ENCODE measurements at places on chromosomes 11 and 22. TPM values are rescaled to one million over a fixed set of nuclear protein-coding genes. Genes with fewer than 3 reads are reported as not detected.

The GDPD4 gene
- total RNA-seq = not detected

DNA sequence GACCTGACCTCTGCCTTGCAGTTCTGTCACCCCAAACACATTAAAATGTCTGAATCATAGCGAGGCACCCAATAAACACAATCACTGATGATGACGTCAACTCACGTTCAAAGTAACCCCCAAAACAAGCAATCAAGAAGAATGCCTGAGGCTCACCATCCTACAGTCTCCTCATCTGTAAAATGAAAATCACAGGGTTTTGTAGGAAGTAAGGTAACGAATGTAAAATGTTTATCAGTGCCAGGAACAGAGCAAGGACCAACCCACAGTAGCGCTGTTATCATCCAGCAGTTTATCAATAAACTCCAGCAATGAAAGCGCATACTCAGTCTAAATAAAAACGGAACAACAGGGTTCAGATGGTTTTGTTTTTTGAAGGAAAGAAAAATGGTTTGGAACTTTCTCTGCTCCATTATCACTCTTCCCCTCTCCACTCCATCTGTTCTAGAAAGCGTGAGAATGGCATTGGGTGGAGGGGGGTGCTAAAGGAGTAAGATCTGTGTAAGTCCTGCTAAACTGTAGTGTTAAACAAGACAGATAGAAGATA is 110.5 kb downstream of the MICAL3 start:
- DNase-seq = no peak
- H3K36me3 ChIP-seq = no peaks in the 10 kb centered on the region
- no peaks in the 10 kb centered on the region for H3K27me3 ChIP-seq

DNA sequence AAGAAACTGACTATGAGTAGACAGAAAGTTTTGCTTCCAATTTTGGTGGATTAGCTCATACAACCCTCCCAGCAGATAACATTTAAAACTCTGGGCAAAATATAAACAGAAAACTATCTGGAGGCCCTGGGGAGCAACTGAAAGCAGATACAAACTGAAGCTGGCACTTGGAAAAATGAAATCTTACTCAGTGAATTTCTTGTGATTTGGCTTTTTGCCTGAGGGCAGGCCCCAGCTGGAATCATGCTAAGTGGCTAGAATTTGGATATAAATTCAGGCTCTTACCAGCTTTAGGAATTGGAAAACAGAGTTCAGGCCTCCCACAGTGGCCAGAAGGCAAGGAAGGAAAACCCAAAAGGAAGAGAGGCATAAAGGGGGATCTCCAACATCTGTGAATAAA is 85.8 kb downstream of the EFCAB6 start:
- H3K36me3 ChIP-seq = no peaks in the 10 kb centered on the region
- H3K27me3 ChIP-seq = no peaks in the 10 kb centered on the region
- H3K27ac ChIP-seq = no peak overlapping the region
- DNase-seq = no peak
- no peaks in the 10 kb centered on the region for H3K4me1 ChIP-seq

- H3K36me3 ChIP-seq = no peaks in the 10 kb centered on the region
- H3K27me3 ChIP-seq = no peaks in the 10 kb centered on the region
- no peak for DNase-seq
- H3K27ac ChIP-seq = no peak overlapping the region
- no peaks in the 10 kb centered on the region for H3K4me1 ChIP-seq
Observed at GRCh38 chr11:11740836-11741235, 100.9 kb upstream of the USP47 start.

- no peaks in the 10 kb centered on the region for H3K27me3 ChIP-seq
- peaks cover 12% of the 10 kb centered on the region for H3K4me1 ChIP-seq
- DNase-seq = no peak
- H3K4me3 ChIP-seq = no peak overlapping the region
- no peak overlapping the region for H3K27ac ChIP-seq
Observed at GRCh38 chr11:3375552-3375951, 3.4 kb downstream of the ZNF195 start.

GRCh38 chr11:116930177-116930576 is 92.8 kb upstream of the APOA1 start:
- peak overlapping the region; percentile 51 for H3K27ac ChIP-seq
- no peaks in the 10 kb centered on the region for H3K27me3 ChIP-seq
- H3K36me3 ChIP-seq = peaks cover 5% of the 10 kb centered on the region
- no peak overlapping the region for H3K4me3 ChIP-seq

DNA sequence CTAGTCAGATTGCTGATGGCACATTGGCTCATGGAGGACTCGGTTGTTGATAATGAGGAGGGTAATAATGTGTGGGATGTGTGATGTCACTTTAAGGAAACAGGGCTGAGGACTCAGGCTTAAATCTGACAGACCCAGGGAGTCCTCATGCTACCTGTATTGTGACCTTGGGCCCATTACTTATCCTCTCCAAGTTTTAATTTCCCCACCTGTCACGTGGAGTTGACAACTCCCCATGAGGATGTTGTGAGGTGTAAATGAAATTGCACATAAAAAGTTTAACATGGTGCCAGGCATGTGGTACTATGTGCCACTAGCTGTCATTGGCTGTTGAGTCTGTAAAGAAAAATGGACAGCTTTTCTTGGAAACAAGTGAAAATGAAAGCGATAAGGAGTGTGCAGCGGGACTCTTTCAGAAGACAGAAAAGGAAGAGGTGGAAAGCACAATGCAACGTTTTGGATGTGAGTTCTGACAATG is 15.3 kb downstream of the IL10RA start:
- H3K27me3 ChIP-seq = no peaks in the 10 kb centered on the region
- H3K4me3 ChIP-seq = no peak overlapping the region
- DNase-seq = no peak
- H3K36me3 ChIP-seq = peaks cover 4% of the 10 kb centered on the region
- peak overlapping the region; percentile 72 for H3K27ac ChIP-seq

- H3K36me3 ChIP-seq = no peaks in the 10 kb centered on the region
- no peaks in the 10 kb centered on the region for H3K27me3 ChIP-seq
- H3K27ac ChIP-seq = no peak overlapping the region
- no peak for DNase-seq
Observed at GRCh38 chr11:115247361-115247760, 256.9 kb downstream of the CADM1 start.

GRCh38 chr11:65293909-65294381 is 20.7 kb upstream of the CDC42EP2 start:
- peaks cover 16% of the 10 kb centered on the region for H3K36me3 ChIP-seq
- H3K4me3 ChIP-seq = no peak overlapping the region
- no peaks in the 10 kb centered on the region for H3K27me3 ChIP-seq
- peak overlapping the region; percentile 94 for H3K27ac ChIP-seq

The SLC22A9 gene
- total RNA-seq = not detected

- peak; percentile 16 for DNase-seq
- no peak overlapping the region for H3K27ac ChIP-seq
- peaks cover 53% of the 10 kb centered on the region for H3K36me3 ChIP-seq
- no peaks in the 10 kb centered on the region for H3K4me1 ChIP-seq
- no peaks in the 10 kb centered on the region for H3K27me3 ChIP-seq
Observed at GRCh38 chr22:25348391-25348790, 129.0 kb downstream of the CRYBB2 start.

GRCh38 chr22:50620593-50621355 is 7.2 kb downstream of the ARSA start:
- peak overlapping the region; percentile 44 for H3K27ac ChIP-seq
- H3K27me3 ChIP-seq = no peaks in the 10 kb centered on the region
- peaks cover 13% of the 10 kb centered on the region for H3K36me3 ChIP-seq

The SLC15A3 gene
- 156 TPM for total RNA-seq

GRCh38 chr11:121451986-121452608 is at the start of gene SORL1:
SORL1 (plus strand) TSS chr11:121452314; CDS start chr11:121452332, 18 bp downstream.
- no peaks in the 10 kb centered on the region for H3K27me3 ChIP-seq
- peak within 1 kb of the TSS; percentile 87 for H3K4me3 ChIP-seq
- H3K36me3 ChIP-seq = no peaks in the 10 kb centered on the region
- DNase-seq = peak; percentile 95
- peaks cover 25% of the 10 kb centered on the region for H3K4me1 ChIP-seq

Data from upper lobe of left lung (tissue), 6 donors.